ENCODE measurements at places on chromosomes 6 and 20.

DNA sequence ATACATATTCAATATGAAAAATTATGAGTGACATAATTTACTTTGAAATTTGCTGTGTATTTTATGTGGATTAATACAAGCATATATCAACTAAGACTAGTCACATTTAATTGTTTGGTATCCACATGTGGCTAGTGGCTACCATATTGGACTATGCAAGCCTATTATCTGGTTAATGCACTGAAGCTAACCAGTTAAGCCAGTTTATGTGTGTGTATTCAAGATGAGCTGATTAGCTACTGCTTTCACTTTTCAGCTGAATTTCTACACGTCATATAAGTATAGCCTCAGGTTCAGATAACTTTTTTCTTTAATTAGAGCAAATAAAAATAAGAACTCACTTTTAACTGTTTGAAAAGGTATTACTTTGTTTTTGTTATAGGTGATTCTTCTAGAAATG, 903.7 kb downstream of the TFAP2A start:
- no peaks in the 10 kb centered on the region for H3K36me3 ChIP-seq
- no peak overlapping the region for H3K27ac ChIP-seq
- H3K4me3 ChIP-seq, result no peak overlapping the region
- no peak for DNase-seq

DNA sequence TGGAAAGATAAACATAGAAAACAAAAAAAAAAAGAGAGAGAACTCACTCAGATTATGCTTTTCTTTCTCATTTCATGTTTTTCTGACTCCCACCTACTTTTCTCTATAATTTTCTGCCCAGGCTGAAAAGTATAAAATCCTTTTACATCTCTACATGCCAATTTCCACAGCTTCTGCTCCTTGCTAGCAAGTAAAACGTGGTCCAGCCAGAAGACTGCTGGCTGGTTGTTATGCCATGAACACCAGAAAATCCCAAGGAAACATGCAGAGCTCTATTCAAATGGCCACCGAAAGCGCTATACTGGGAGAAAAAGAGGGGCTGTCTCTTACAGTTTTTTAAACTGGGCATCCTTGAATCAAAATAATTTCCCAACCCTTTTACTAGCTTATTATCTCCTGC, 512.8 kb upstream of the ID4 start:
- H3K27me3 ChIP-seq, result no peaks in the 10 kb centered on the region
- DNase-seq, result no peak
- H3K4me3 ChIP-seq, result no peak overlapping the region
- H3K4me1 ChIP-seq, result no peaks in the 10 kb centered on the region

GRCh38 chr6:5276581-5276980, 15.3 kb downstream of the FARS2 start:
- H3K27ac ChIP-seq, result no peak overlapping the region
- peaks cover 10% of the 10 kb centered on the region for H3K36me3 ChIP-seq
- DNase-seq, result no peak
- peaks cover 16% of the 10 kb centered on the region for H3K4me1 ChIP-seq
- H3K27me3 ChIP-seq, result no peaks in the 10 kb centered on the region

DNA sequence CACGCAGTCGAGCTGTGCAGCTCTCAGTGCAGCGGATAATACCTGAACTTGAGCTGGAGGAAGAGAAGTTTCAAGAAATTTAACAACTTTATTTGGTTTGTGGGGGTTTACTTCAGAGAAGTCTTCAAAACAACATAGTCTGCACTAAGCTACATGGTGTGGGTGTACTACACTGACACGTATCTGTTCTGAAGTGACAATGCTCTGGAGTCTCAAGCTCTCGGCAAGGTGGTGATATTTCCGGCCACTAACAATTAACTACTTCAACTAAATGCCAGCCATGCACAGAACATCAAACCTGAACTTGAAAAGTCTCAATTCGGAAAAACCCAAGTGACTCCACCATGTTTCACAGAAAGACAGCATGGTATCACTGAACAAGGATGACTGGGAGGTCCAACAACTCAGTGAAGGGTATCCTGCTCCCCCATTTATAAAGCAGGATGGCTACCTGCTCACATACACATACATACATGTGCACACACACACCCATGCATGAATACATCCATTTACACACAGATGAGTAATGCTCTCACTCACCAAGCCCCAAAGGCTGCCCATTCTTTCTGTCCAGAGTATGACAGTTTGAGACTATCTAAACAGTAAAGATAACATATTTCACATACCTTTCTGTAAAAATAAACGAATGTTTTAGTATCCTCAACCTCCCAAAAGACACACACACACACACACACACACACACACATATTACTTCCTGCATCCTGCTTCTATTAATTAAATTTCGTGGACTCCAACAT, 15.4 kb upstream of the ANKRD60 start:
- H3K27me3 ChIP-seq, result no peaks in the 10 kb centered on the region
- no peak for DNase-seq
- H3K27ac ChIP-seq, result no peak overlapping the region
- H3K4me1 ChIP-seq, result no peaks in the 10 kb centered on the region

GRCh38 chr6:158708239-158708638, 58.4 kb downstream of the SYTL3 start:
- peaks cover 18% of the 10 kb centered on the region for H3K36me3 ChIP-seq
- DNase-seq, result no peak
- no peaks in the 10 kb centered on the region for H3K27me3 ChIP-seq
- H3K4me3 ChIP-seq, result no peak overlapping the region

GRCh38 chr20:48945840-48946514, 24.5 kb downstream of the ARFGEF2 start:
- no peak overlapping the region for H3K27ac ChIP-seq
- peaks cover 69% of the 10 kb centered on the region for H3K36me3 ChIP-seq
- no peaks in the 10 kb centered on the region for H3K27me3 ChIP-seq
- no peak for DNase-seq
- H3K4me1 ChIP-seq, result no peaks in the 10 kb centered on the region

GRCh38 chr6:11397622-11398450, 139.7 kb upstream of the TMEM170B start:
- no peaks in the 10 kb centered on the region for H3K36me3 ChIP-seq
- no peaks in the 10 kb centered on the region for H3K4me1 ChIP-seq
- H3K27me3 ChIP-seq, result no peaks in the 10 kb centered on the region

DNA sequence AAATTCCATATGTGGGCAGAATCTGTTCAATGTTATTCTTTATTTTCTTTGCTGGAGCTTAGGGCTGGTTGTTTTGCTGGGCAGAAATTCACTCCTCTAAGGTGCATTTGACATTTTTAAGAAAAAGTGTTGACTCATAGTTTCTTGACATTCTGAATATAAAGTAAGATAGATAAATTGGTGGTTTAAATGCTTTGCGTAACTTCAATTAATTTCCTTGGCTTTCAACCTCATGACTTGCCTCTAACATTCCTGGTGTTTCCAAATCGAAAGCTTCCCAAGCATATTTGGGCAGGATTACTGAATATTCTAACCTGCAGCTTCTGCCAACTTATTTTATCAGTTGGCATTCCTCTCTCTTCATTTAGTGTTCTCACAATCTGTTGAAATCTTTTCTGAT, 718.7 kb upstream of the ADGRB3 start:
- H3K4me1 ChIP-seq, result no peaks in the 10 kb centered on the region
- H3K27ac ChIP-seq, result no peak overlapping the region
- no peak overlapping the region for H3K4me3 ChIP-seq
- no peaks in the 10 kb centered on the region for H3K36me3 ChIP-seq

All from CD4-positive, alpha-beta T cell (primary cell).